ENCODE measurements at places on chromosomes 5 and 9. TPM values are rescaled to one million over a fixed set of nuclear protein-coding genes. Genes with fewer than 3 reads are reported as not detected.

Gene IL9
- not detected for total RNA-seq

Gene ADAMTS19
- not detected for total RNA-seq

Gene GPR150
- total RNA-seq, result 0.30 TPM

Gene RIC1
- total RNA-seq, result 34.3 TPM

Gene CNTFR
- not detected for total RNA-seq

Gene NUTM2G
- total RNA-seq, result not detected

Gene TLX3
- total RNA-seq, result not detected

Gene ECSCR
- 312 TPM for total RNA-seq

Gene CDHR2
- total RNA-seq, result not detected

Gene SEMA4D
- total RNA-seq, result 24.0 TPM

Gene IFNA21
- total RNA-seq, result not detected

Gene LRRC19
- not detected for total RNA-seq

Gene ARAP3
- total RNA-seq, result 28.4 TPM

Gene PRLR
- total RNA-seq, result not detected
